ENCODE measurements at places on chromosomes 11 and 22.

GRCh38 chr22:33917744-33918406, 2.4 kb downstream of the LARGE1 start:
- no peak for DNase-seq

DNA sequence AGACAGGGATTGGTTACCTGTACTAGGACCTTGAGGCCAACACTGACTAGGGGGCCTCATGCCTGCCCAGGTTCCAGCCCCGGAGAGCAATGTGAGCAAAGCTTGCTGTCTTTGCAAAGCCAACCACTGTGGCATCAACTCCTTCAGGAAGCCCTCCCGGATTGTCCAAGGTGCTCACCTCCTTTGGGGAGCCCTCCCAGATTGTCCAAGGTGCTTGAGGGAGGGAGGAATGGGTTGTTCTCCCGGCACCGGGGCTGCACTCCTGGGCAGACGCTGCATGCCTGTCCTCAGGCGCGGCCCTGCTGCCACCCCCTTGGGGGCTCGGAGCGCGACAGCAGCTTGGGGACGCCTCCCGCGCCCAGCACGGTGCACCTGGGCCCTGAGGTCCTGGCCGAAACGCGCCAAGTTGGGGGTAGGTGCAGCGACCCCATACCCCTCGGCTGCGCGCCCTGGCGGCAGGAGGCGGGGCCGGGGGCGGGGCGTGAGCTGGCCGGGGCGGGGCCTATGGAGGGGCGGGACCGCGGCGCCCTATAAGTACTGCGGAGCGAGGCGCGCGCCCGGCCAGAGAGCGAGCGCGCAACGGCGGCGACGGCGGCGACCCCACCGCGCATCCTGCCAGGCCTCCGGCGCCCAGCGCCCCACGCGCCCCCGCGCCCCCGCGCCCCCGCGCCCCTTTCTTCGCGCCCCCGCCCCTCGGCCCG, at the start of gene CD81:
CD81 (plus strand) TSS at position 560 of the 701 bp plus-strand sequence. CDS start 240 bp downstream, outside the sequence.
- no peak for DNase-seq

DNA sequence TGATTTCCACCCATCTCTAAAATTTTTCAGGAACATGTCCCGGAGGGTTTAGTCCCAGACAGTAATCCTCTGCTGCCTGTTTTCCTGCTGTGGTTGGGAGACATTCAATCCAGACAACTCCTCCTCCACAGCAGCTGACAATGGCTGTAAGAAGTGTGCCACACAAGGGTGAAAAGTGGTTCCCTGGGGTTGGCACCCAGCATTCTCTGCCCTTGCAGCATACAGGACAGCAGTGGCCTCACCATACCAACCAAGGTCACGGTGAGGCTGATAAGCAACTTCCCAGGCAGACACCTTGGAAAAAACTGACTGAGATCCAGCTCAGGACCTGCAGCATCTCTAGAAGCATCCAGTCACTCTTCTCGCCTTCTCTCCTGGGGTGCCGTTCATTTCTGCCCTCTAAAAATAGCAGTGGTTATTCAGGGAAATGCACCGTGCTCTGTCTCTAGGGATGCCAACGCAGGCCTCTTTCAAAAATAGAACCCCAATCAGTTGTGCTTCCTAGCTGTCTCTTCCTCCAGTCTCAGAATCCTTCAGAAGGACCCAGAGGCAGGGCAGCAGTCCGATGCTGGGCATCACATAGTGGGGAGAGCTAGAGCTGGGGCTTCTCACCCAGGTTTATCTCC, 241.0 kb downstream of the TENM4 start:
- DNase-seq = no peak

DNA sequence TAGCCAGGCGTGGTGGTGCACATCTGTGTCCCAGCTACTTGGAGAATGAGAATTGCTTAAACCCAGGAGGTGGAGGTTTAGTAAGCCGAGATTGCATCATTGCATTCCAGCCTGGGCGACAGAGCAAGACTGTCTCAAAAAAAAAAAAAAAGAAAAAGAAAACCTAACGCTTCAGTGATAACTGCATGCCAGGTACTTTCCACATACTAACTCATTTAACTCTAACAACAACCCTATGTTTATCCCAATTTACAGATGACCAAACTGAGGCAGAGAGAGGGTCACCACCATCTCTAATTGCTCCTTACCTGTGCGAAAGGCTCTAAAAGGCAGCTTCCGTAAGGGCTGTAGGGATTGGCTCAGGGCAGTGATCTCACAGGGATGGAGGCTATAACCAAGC, 11.6 kb downstream of the PISD start:
- no peak for DNase-seq

- DNase-seq = no peak
Observed at GRCh38 chr11:86988351-86988881, 33.2 kb upstream of the FZD4 start.

- no peak for DNase-seq
Observed at GRCh38 chr11:20087118-20087521, 73.2 kb downstream of the DBX1 start.

- no peak for DNase-seq
Observed at GRCh38 chr11:17013548-17014320, 480 bp downstream of the PLEKHA7 start.

GRCh38 chr11:81255895-81256294, 1477.8 kb downstream of the FAM181B start:
- DNase-seq = no peak

GRCh38 chr11:114073828-114074381, 14.4 kb downstream of the ZBTB16 start:
- no peak for DNase-seq

- DNase-seq = no peak
Observed at GRCh38 chr11:45313171-45313865, 27.2 kb upstream of the SYT13 start.

DNA sequence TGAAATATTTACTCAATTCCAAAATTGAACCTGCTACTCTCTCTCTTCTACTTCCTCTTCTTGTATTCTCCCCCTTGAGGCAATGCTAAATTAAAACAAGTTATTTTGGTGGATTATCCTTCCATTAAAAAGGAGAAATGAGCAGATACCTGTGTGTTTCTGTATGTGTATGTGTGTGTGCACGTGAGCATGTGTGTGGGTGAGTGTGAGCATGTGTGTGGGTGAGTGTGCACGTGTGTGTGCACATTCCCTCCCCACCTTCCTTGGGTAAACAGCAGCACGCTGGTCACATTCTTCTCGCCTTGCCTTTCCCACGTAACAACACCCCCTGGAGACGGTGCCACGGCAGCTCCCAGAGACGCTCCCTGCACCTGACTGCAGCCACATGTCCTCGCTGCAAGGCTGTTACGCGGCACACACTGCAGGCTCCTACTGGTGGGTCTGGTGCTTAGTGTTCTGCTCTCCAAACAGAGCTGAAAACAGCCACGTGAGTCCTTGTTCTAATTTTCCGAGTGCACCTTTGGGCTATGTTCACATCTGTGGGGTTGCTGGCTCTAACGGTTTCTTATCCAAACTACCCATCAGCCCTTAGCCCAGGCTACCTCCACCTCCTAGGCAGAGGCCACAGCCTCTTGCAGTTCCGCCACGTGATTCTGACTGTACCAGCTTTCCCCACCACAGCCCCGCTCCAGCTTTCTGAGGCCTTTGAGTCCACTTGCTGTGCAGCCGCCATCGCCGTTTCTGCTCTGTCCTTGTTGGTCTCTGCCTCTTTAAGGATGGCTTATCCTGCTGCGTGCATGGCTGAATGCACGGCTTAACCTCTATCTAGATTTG, 123.4 kb downstream of the CTTN start:
- DNase-seq = no peak

GRCh38 chr11:57762235-57762861, 746 bp downstream of the CTNND1 start:
- DNase-seq = no peak

DNA sequence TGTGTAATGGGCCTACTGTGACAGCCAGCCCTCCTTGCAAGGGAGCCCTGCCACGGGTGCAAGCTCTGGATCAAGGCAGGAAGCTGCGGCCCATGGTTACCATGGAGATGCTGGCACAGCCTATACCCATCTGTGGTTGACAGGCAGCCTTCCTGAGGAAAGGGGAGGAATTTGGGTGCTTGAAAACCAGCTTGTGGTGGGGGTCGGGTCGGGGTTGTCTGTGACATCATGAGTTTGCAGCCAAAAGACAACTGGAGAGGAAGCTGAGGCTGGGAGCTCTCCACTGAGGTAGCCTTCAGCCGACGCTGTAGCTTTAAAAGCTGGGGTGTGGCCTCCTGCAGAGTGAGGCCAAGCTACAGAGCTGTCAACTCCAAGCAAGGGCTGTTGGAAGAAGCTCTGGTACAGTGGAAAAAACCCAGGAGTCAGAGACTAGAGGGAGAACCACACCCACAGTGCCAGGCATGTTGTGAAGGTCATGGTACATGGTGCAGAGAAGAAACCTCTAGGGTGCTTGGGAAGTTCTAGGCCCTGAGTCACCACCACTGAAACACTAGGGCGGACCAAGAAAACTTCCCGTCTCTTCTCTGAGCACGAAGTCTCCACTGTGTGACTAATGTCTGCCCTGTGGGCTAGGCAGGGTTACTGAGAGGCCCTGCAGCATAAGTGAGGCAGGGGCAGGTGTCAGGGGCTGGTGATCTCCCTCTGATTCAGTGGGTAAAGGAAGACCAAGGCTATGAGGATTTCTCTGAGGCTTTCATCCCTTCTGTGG, 10.8 kb upstream of the LDHA start:
- no peak for DNase-seq

DNA sequence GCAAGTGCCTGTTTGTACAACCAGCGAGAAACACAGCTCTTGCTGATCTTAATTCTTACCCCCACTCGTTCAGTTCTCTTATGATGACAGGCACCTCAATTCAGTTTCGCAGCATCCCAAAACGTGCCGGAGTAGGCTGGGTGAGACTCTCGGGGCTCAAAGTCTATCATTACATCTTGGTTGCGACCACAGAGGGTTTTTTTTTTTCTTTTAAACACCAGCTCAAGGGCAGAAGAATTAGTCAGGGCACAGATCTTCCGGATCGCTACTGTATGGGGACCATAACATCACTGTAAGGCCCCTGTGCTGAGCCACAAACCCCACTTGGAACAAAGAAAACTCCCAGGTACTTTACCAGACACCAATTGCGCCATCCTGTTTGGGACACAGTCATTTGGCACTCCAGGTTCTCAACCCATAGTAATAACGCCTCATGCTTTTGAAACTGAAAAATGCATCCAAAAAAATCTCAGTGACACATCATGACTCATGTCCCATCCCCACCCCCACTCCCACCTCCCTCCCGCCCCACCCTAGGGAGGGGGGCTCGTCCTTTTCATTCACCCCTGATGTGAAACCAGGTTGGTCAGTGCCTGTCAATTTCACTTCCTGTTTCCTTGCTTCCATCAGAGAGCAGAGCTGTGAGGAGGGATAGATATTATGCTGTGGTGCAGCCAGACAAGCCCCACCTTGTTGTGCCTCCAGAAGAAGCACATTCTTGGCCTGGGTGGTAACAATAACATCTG, 41.0 kb upstream of the CD5 start:
- DNase-seq = no peak

- no peak for DNase-seq
Observed at GRCh38 chr11:105158436-105158835, 18.9 kb upstream of the CARD18 start.

DNA sequence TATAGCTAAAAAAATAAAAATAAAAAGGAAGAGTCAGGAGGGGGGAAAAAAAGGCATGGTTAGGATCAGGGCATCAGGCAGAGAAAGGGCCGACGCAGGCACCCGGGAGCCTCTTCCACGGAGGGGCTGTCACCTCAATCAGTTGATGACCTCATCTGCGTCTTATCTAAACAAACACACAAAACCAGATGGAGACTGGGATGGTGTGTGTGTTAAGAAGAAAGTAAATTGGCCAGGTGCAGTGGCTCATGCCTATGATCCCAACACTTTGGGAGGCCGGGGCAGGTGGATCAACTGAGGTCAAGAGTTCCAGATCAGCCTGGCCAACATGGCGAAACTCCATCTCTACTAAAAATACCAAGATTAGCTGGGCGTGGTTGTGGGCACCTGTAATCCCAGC, 63.6 kb downstream of the DHCR7 start:
- DNase-seq = no peak

DNA sequence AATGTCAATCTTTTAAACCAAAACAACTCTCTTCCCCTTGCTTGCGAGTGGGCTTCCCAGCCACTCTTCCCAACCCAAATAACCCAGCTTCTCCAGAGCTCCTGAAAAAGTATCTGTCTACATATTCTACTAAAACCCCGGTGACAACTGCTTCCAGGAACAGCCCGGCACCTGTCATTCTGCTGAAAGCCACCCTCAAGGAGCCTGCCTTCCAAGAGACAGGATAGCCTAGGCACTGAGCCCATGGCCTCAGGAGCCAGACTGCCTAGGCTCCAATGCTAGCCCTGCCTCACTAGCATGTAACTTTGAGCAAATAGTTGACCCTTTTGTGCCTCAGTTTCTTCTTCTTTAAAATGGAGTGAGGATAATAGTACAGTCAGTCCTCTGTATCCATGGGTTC, 459.8 kb downstream of the SOX6 start:
- no peak for DNase-seq

- no peak for DNase-seq
Observed at GRCh38 chr11:5486421-5486820, 2.1 kb upstream of the OR52D1 start.
